Gastroesophageal sphincter (tissue), 4 donors: ENCODE measurements at places on chromosomes 1 and 21. TPM values are rescaled to one million over a fixed set of nuclear protein-coding genes. Genes with fewer than 3 reads are reported as not detected.

Gene C1orf115
- 7.0 TPM for total RNA-seq

DNA sequence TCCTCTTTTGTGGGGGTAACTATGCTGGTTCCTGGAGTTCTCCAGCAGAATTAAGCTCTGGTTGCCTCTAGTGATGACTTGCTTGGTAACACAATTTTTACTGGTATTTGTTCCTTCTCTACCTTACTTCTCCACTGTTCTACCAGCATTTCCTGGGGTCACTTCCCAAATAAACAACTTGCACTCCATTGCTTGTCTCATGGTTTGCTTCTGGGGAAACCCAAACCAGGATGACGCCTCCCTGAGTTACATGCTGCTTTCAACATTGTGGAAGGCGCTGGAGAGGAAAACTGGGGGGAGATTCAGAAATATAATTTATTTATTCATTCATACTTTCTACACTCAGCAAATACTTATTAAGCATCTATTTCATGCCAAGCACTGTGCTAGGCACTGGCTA lies 55.3 kb upstream of the AK4 start:
- ATAC-seq, result no peak

- no peak for ATAC-seq
Observed at GRCh38 chr21:44437371-44437695, 18.0 kb upstream of the LRRC3 start.

DNA sequence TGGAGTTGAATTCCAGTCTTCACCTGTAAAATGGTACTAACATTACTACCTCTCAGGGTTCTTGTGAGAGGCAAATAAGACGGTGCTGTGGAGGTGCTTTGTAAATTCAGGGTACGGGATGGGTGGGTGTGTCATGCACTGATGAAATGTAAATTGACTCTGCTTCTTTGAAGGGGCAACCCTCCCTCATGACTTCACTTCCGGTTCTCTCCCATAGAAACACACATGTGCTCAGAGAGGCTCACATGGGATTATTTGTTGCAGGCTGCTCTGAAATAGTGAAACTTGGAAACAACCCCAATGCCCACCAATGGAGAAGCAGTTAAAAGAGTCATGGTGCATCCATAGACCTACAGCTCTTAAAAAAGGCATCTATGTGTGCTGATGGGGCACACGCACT lies 44.9 kb upstream of the SCMH1 start:
- no peak for ATAC-seq

Gene IGSF21
- 3.5 TPM for total RNA-seq

DNA sequence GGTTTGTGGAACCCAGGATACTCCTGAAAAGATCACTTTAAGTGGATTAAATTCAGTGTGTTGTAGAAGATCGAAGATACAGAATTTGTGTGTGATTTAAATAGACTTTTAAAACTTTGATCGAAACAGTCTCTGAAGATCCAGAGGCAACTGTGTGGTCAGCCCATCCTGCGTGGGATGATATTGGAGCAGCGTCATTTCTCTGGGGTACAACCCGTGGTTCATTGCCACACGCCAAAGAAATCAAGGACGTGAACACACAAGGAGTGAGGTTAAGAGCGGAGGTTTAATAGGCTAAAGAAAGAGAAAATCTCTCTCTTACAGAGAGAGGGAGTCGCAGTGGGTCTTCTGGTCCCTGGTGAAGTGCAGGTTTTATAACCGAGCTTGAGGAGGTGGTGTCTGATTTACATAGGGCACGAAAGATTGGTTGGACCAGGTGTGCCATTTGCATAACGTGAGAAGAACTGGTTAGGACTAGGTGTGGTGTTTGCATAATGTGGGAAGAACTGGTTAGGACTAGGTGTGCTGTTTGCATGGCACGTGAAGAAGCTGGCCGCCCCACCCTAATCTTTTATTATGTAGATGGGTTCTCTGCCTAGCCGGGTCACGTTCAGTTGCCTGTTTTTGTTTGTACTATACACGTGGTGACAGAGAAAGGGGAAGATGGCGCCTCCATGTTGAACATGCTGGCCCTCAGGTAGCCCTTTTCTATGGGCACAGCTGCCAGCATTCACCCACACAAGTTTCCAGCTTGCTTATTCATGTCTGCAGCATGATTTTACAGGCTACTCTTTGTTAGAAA lies 82.3 kb downstream of the ADSS2 start:
- no peak for ATAC-seq

DNA sequence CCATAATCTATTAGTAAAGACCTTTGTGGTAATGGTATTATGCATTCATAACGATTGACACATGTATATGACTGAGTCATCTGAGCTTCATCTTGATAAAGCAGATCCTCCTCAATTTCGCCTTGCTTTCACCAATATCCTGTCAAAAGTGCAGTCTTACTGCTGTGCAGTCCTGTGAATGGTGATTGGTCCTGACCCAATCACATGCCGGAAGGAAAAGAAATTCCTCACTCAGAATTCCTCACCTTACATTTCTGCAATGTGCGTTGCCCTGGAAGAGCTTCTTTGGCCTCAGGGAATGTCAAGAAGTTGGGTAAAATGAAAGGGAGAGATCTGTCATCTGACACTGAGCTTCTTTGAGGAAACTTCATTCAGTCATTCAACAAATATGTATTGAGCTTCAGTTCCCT lies 121.0 kb upstream of the TSPAN2 start:
- ATAC-seq, result no peak

- ATAC-seq, result no peak
Observed at GRCh38 chr1:211641942-211642341, 33.5 kb downstream of the NEK2 start.

Gene PWP2
- 3.7 TPM for total RNA-seq
